ENCODE measurements at places on chromosomes 2 and 18.

DNA sequence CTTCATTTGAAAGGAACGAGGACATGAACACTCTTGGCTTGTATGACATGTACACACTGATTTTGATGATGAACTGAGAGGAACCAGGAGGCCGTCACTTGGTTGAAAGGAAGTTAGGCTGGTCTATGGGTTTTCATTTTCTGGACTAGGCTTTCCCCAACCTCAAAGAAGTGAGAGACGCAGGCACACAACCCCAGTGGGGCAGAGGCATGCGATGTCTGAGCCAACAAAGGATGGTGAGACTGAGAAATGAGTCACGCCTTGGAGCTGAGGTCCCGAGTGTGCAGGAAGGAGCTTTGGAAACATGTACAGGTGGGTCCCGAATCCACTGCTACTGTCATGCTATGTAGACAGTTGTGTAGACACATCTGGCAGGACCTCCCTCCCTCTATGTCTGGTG lies 24.1 kb downstream of the SIGLEC15 start:
- no peak for DNase-seq

DNA sequence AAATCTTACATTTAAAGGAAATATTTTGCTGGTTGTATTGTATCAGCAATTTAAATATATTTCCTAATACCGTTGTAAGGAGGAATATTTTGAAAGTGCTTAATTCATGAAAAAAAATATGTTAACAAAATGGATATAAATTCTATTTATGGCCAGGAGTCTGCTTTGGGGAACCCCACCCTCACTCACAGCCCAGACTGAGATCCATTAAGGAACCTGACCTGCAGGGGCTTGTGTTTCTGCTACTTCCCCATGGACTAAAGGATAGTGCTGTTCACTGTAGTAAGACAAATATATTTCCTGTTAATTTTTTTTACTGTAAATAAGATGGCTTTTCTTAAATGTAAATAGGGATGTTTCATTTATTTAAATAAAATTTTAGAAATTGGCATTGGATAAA lies 221.9 kb upstream of the COL3A1 start:
- DNase-seq = no peak

DNA sequence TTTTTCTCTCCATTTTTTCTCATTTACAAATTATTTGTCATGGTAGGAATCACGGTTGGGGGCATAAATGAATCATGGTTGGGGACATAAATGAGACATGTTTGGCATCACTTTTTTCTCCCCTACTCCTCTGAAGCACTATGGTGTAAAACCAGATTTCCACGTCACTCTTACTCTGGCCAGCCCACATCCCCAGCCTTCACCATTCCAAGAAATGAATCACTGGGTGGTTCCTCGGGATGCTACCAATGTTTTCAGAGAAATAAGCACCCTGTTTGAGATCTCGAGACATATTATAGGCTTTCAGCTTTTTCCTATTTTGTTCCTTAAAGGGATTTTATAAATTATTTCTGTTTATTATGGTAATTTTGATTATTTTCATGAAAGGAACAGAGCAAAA lies 155.0 kb upstream of the SLC8A1 start:
- no peak for DNase-seq

GRCh38 chr18:39318008-39318407 lies 1752.4 kb upstream of the CELF4 start:
- DNase-seq = no peak

GRCh38 chr2:144619760-144620159 lies 99.8 kb upstream of the ZEB2 start:
- DNase-seq = no peak
